ENCODE measurements at places on chromosomes 13 and 19.

DNA sequence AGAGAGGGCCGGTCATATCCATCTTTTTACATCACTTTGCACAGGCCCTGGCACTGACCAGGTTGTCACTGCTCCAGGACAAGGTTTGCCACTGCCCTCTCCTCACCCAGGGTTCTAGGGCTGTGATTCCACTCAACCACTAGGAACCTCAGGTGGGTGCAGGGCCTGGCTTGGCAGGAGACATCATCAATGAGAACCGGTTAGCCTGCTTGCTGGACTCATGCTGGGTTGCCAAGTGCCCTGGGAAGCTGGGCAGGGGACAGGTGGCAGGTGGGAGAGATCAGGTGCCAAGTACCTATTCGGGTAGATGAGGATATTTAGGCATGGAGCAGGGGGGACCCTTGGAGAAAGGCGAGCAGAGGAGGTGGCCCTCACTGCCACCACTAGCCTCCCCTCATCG lies 4.2 kb upstream of the CERS4 start:
- DNase-seq: peak; percentile 22

DNA sequence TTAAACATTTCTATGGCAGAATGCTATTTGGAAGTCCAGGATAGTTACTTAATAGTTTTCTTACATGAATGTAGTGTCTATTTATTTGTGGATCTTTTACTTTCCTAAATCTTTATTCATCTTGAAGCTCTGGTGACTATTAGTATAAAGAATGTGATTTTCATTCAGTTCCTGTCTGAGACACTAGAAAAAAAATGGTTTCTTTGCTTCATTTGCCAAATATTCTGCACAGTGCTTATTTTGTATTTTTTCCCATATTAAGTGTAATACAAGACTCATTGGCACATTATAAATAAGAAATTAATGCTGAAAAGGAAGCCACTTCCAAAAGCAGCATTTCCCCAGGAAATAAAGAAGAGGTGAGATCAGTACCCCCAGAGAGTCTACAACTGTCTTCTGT lies 109.8 kb downstream of the POSTN start:
- no peak for DNase-seq

GRCh38 chr19:6654347-6655310 lies 15.3 kb downstream of the TNFSF14 start:
- no peak for DNase-seq

- peak; percentile 65 for DNase-seq
Observed at GRCh38 chr13:105960326-105960725, 575.1 kb downstream of the EFNB2 start.

GRCh38 chr13:54676526-54677113 lies 1648.0 kb downstream of the OLFM4 start:
- DNase-seq: no peak

- DNase-seq: no peak
Observed at GRCh38 chr13:50149932-50150331, 134.7 kb downstream of the KCNRG start.

GRCh38 chr13:74868049-74868448 lies 613.9 kb downstream of the TBC1D4 start:
- no peak for DNase-seq

DNA sequence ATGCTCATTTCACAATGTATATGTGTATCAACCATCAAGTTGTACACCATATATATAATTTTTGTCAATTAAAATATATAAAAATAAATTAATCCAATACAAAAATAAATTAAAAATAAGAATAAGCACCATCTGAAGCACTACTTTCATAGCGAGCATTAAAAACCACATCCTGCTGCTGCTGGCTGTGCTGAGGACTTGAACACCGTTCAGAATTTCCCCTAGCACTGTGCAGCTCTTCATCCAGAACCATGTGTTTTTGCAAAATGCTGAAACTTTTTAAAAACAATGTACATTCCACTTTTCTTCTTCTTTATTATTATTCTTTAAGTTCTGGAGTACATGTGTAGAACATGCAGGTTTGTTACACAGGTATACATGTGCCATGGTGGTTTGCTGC lies 40.0 kb upstream of the FOXO1 start:
- no peak for DNase-seq

DNA sequence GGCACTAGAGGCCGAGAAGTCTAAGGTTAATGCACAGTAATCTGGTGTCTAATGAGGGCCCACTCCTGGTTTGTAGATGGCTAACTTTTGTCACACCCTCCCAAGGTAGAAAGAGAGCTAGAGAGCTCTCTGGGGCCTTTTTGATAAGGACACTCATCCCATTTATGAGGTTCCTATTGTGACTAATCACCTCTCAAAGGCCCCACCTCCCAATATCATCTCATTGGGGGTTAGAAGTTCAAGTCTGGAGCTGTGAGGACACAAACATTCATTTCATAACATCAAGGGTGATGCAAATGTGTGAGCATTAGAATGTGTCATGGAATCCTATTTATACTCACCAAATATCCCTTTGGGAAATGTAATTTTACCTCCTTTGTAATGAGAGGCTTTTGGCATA lies 79.2 kb upstream of the SLC10A2 start:
- DNase-seq: no peak

DNA sequence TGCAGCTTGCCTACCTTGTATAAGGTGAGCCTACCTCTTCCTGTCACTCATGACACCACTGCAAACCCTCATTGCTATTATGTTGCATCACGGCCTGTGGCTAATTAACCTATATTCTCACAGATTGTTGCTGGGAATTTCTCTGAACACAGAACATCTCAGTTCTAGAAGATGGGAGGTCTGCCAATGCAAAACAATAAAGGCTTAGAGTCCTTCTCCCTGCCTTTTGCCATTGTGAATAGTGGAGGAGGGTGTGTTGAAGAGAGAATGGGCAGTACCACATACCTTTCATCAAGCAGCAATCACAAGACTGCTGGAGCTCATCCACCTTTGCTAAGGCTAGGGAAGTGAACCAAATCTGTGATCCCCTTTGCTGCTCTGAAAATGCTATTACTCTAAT lies 34.4 kb downstream of the WDFY2 start:
- no peak for DNase-seq

DNA sequence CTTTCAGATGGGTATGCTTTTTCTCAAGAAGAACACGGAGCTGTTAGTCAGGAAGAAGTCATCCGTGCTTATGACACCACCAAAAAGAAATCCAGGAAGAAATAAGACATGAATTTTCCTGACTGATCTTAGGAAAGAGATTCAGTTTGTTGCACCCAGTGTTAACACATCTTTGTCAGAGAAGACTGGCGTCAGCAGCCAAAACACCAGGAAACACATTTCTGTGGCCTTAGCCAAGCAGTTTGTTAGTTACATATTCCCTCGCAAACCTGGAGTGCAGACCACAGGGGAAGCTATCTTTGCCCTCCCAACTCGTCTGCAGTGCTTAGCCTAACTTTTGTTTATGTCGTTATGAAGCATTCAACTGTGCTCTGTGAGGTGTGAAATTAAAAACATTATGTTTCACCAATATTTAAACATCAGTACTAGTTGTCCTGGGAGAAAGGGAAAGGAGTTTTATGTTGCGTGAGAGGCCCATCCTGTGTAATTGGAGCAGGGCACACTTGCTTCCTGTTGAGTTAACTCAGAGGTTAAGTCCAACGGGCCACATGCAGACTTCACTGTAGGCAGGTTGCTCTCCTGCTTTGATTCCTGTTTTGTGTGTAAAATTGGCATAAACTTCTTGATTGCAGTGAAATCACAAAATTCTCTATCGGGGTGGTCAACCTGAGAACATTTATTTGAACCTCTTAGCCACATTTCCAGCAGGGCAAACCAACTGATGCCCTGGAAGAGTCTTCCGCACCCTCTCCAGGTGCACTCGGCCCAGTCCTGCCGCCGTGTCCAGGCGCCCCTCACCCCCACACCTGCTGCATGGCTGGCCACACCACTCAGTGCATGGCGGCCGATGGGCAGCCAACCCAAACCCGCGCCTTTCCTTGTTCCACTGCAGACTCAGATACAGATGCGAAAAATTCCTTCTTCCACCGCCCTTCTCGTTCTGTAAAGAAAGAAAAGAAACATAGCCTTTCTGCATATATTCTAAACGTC lies 31.6 kb downstream of the SHISA2 start:
- no peak for DNase-seq

- no peak for DNase-seq
Observed at GRCh38 chr13:21913010-21913409, 242.1 kb downstream of the FGF9 start.

- DNase-seq: no peak
Observed at GRCh38 chr19:44662691-44663385, 8.4 kb upstream of the CEACAM19 start.

- DNase-seq: no peak
Observed at GRCh38 chr13:83831796-83832195, 50.5 kb downstream of the SLITRK1 start.

GRCh38 chr19:17441241-17442021 lies 7.0 kb downstream of the TMEM221 start:
- DNase-seq: no peak

- no peak for DNase-seq
Observed at GRCh38 chr13:50882816-50883435, 26.7 kb upstream of the RNASEH2B start.

DNA sequence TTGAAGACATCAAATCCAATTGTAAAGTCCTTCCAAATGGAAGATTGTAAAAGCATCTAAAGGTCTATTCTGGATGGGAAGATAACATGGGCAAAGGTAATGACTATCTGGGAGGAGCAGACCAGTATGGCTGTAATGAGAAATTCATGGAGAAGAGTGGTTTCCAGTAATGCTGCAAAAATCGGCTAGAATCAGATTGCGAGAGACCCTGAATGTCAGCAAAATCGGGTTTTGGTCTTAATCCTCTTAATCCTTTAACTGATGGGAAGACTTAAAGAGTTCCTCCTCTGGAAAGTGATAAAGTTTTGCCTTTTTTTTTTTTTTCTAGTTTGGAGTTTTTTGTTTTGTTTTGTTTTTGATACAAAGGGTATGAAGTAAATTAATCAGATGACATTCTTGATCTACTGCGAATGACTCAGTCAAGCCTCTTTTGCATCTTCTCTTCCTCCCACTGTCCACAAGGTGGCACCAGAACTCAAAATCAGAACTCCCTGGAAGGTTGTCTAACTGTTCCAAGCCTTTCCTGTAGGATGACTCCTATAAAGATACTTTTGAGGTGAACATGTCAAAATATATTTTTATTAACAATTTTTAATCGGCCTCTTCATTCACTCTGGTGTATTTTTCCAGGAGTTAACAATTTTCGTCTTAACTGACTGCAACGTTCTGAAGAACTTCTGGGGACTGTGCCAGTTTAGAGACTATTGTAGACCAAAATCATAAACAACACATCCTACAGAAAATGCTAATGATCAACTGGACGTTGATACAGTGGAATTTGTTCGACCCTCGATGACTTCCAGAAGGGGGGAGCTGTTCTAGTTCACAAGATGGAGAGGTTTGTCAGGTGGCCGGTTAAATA lies 213.3 kb upstream of the MIR17HG start:
- DNase-seq: peak; percentile 15

DNA sequence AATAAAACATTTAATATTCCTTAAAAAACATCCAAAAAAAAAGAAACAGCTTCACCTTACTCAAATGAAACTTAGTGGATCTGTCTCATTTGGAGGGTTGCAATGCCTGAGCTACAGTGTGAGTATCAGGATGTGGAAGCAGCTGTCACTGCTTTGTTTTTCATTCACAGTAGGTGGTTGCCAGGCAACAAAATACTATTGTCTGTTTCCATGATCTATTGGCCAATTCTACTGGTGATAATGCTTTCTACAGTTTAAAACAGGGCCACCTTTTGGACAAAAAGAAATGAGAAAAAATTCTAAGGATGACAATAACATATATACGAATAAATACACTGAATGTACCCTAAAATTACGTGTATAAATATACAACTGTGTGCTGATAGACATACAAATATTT lies 3.0 kb downstream of the ENOX1 start:
- peak; percentile 79 for DNase-seq

- DNase-seq: no peak
Observed at GRCh38 chr19:17753976-17754375, 2.7 kb downstream of the FCHO1 start.

GRCh38 chr19:2811735-2812413 lies 7.8 kb upstream of the ZNF554 start:
- DNase-seq: no peak

DNA sequence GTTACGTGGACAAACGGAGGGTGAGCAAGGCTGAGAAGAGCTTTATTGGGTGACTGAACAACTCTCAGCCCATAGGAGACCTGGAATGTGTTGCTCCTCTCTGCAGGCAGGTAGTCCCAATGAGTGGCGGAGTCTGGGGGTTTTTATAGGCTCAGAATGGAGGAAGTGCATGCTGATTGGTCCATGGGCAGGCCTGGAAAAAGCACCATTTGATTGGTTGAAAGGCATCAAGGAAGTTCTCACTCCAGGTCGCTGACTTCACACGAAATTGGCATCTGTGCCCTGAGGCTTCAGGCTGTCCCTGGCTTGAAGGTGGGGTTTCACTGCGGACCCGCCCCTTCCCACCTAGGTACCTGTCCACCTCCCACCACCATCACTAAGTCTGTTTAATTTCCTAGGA lies 65.4 kb downstream of the SPATA13 start:
- no peak for DNase-seq

DNA sequence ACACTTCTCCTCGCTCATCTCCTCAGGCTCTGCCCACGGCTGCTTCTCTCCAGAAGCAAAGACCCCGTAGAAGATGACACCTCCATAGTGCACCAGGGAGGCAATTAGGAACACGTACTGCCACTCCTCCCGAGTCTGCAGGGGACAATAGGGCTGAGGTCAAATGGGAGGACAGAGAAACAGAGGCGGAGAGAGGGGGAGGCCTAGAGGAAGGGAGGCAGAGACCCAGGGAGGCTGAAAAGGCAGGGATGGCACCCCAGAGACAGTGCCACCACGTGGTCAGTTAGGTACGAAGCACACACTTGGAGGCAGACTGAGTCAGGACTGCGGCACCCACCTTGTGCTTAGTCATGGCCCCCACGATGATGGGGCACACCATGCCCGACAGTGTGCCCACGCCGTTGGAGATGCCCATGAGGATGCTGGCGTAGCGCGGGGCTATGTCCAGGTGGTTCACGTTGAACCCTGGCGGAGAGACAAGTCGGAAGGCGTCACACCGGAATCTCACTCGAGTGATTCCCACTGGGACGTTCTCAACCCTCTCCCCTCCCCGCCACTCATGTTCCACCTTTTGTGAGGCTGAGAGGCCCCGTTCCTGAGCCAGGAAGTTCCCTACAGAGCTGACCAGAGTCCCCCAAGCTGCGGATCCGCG lies 5.6 kb downstream of the GFY start:
- no peak for DNase-seq

DNA sequence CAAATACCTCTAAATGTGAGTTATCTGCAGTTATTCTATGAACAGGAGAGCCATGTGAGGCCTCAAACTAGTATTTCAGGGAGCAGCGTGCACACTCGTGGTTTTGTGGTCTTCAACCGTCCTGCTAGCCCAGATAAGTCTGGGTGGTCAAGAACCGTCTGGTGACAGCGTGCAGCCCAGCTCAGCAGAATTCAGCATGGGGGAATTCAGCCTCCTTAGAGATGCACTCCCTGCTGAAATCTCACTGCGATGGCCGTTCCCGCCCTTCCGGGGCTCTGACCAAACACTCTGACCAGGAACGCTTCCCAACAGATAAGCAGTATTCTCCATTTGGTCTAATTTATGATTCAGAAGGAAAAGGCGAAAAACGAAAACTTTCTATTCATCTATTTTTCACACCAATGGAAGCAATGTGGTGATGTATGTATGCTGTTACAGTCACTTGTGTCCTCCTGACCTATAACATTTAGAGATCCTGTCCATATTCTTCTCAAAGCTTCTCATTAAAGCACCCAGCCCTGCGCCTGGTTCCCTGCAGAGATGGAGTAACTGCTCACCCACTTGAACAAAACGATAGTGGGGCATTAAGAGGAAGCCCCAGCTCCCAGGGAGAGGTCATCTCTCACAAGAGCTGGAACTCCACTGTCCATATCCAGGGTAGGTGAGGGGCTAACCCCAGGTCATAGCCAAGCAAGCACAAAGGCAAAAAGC lies 2.9 kb downstream of the ANKRD27 start:
- no peak for DNase-seq

- DNase-seq: no peak
Observed at GRCh38 chr13:73092829-73093228, 34.0 kb downstream of the KLF5 start.
